RPMI8226 (cell line): ENCODE measurements at places on chromosomes 4 and X.

GRCh38 chr4:81197864-81198524, 17.0 kb downstream of the PRKG2 start:
- peak; percentile 51 for DNase-seq

DNA sequence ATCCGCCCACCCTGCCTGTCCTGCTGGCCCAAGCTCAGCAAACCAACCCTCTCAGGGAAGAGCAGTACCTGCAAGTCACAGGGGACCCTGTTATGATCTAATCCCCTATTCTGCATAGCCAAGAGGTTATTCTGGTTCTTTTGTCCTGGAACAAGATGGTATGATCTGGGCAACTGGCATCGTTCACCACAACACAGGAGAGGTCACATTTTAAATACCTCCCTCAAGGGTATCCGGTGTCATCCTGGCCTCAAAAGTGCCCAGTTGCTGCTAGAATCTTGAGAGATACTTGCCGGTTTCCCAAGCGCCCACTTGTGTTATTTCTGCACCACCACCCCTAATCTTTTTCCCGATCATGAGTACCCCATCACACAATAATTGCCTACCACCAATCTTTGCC, 497.5 kb downstream of the BCOR start:
- DNase-seq: no peak

GRCh38 chrX:49233887-49234555, 881 bp upstream of the CACNA1F start:
- DNase-seq: no peak

DNA sequence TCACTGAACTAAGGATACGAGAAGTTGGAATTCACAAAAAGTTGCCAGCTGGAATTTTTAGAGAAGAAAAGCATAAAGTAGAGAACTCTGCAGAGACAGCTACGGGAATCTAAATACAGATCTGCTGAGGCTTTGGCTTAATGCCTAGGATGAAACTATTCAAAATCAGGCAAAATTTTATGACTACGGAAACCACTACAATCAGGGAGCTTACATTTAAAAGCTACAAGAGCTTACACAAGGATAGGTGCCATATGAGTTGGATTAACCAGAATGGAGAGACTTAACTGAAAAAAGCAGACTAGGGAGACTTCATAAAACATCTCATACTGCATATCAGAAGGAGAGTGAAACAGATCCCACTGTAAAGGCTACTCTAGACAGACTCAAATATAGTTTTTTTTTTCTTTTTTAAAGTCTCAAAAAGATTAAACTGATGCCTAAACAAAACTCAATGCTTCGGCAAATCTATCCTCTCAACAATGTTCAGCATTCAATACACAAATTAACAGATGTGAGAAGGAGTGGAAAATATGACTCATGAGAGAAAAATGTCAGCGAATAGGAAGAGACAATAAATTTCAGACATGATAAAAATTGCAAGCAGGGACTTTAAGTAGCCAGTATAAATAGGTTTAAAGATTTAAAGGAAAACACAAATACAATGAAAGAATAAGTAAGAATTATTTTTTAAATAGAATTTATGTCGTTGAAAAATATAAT, 586.1 kb downstream of the FSTL5 start:
- no peak for DNase-seq

GRCh38 chr4:144411119-144411518, 234.8 kb upstream of the HHIP start:
- no peak for DNase-seq

DNA sequence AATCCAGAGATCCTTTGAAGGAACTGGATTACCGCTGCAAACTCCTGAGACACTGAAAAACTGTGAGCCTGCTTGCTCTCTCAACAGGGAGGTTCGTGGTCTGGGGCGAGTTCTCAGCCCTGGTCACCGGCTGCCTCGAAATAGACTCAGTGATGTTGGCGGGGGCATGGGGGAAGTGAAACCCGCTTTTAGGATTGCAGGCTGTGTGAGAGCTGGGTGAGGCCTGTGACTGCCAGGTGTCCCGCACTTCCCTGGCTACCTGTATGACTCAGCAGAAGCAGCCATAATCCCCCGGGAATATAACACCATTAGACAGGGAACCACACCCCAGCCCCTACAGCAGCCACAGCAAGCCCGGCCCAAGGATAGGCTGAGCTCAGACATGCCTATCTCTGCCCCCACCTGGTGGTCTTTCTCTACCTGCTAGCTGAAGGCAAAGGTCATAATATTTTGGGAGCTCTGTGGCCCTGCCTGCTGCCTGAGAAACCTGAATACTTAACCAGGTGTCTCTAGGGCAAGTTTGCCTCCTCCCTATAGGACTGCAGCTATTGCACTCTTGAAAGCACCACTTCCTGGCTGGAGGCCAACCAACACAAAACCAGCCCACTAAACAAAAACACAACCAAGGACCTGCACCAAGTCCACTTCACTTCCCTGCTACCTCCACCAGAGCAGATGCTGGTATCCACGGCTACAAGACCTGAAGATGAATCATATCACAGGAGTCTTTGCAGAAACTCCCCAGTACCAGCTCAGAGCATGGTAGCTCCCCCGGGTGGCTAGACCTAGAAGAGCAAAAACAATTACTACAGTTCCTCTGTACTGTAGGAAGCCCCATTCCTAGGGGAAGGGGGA, 202.0 kb downstream of the RRAGB start:
- peak; percentile 89 for DNase-seq

- DNase-seq: peak; percentile 2
Observed at GRCh38 chrX:149541521-149542047, 772 bp downstream of the EOLA1 start.

GRCh38 chrX:39576041-39576872, 521.5 kb downstream of the BCOR start:
- DNase-seq: no peak

GRCh38 chr4:105248613-105249012, 101.9 kb downstream of the TET2 start:
- DNase-seq: no peak

GRCh38 chr4:89243733-89244252, 63.8 kb downstream of the GPRIN3 start:
- DNase-seq: no peak

DNA sequence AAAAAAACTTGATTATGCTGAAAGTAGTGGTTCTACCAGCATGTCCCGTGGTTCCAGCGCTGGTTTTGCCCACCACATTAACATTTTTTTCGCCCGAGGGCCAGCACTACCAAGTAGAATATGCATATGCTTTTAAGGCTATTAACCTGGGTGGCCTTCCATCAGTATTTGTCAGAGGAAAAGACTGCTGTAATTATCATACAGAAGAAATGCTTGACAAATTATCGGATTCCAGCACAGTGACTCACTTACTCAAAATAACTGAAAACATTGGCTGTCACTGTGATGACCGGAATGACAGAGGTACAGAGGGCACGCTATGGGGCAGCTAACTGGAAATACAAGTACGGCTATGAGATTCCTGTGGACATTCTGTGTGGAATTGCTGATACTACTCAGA, 34.6 kb downstream of the PRPS2 start:
- no peak for DNase-seq

- DNase-seq: no peak
Observed at GRCh38 chr4:8701126-8702019, 108.8 kb downstream of the CPZ start.

- no peak for DNase-seq
Observed at GRCh38 chr4:12746221-12746620, 737.9 kb downstream of the RAB28 start.

DNA sequence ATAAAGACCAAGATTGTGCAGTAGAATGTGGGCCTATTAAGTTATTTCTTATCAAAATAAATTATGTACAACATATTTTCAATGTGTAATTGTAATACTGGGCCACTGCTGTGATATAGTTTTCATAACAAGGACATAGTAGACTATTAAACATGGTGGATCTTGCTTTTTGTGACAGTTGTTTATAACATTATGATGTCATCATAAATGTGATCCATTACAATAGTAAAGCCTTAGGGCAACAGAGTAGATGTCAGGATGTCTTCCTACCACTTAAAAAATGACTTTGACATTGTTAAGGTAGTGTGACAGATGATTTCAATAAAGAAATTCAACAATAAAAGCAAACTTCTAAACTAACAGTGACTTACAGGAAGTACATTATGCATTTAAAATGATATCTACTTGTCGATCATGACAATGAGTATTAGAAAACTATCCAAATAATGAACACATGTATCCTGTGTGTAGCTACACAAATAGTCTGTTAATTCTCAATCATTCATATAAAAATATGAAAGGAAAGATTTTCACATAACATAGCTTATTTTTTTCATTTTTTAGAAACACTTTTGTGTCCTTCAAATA, 5.3 kb upstream of the AGA start:
- no peak for DNase-seq

DNA sequence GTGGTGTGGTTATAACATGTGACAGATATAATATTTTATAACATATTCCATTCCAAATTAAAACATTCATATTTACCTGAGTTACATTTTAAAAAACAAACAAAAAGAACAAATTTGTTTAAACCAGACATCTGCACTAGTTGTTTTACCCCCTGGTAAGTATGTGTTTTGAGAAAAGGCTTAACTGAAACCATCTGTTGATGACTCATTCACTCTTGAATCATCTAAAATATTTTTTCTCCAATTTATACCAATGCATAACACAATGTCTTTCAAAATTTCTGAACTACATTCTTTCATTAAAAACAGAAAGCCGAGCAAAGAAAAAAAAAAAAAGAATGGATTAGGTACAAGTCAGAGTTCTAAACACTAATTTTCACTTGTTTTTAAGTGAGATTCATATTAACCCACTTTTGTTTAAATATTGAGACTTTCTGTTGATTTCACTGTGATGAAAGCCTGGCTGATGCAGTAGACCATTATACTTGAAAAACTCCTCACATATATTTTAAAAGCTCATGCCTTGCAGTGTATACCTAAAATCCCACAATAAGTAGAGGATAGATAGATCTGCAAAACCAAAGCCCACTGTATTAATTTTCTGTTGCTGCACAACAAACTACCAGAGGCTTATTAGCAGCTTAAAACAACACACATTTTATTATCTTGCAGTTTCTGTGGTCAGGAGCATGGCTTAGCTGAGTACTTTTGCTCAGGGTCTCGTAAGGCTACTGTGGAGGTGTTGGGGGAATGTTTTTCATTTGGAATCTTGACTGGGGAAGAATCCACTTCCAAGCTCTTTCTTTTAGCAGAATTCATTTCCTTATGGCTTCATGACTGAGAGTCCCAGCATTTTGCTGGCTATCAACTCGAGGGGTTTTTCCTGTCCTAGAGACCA, 221.5 kb downstream of the PCDH18 start:
- DNase-seq: no peak

DNA sequence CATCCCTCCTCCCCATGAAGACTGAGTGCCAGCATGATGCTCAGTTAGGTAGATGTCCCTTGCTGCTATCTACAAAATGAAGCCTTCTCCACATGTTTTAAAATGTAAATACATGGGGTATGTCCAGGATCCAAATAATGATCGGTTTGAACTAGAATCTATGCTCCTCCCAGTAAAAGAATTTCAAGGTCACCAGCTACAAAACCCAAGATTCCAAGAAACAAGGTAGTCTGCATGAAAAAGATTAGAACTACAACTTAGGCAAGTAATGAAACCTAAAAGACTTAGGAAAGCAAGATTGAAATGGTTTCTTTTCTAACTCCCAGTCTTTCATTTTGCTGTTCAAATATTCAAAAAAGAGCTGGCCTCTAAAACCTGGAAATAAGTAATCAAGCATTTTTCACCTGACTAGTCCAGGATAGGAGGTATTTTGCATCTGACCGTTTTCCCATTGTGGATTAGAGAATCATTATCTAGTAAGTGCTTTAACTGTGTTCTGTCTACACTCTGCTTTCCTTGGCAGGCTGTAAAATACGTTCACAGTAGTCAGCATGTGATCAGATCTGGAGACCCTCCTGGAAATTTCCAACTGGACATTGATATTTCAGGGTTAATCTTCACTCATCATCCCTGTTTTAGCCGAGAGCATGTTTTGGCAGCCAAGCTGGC, 57.4 kb downstream of the CC2D2A start:
- no peak for DNase-seq

DNA sequence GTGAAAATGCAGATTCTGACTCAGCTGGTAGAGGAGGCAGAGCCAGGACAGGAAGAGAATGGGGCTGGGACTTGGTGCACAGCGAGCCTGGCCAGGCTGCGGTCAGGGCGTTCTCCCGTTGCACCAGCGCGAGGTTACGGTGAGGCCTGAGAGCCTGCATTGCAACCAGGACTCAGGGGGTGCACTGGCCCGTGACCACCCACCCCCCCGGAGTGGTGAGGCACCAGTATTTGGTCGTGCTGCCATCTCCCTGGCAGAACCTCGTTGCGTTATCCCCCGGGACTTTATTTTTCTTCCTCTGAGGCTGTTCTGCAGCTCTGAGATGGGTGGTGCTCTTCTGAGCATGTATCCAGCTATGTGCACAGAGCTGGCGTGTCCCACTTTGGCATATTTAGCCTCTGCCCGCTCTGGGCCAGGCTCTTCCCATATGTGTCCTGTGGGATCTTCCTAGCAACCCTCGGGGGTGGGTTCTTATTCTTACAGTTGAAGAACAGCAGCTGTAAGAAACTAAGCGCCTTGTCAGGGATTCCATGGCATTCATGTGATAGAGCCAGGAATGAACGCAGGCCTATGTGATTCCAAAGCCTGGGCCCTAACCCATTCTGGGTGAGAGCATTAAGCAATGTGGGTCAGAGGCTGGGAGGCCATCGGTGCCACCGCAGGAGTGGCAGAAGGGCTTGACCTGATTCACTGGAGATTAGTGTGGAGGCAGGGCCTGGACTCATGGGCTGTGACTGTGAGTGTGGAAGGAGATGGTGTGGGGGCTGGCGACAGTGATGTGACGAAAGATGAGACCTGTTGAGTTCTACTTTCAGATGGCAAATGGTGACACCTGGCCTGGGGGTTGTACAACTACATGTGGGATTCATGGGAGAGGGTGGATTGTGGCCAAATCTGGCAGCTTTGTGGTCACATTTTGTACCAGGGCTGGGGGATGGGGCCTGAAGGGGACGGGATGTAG, 3.1 kb downstream of the TADA2B start:
- peak; percentile 23 for DNase-seq

- no peak for DNase-seq
Observed at GRCh38 chrX:127302841-127303240, 483.3 kb downstream of the PRR32 start.

DNA sequence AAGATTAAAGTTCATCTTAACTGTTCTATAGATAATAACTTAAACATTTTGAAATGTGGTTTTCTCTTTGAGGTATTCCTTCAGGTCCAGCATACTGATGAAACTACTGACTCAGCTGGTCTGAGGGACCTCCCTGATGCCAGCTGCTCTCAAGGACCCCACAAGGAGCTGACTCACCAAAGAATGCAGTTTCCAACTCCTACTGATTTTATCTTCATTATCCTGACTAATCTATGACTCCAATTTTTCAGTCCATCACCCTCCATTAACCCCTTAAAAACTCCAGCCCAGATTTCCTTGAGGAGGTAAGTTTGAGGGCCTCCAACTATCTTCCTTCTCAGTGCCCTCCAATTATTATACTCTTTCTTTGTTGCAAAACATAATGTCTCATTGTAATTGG, 1.4 kb upstream of the UGT2B4 start:
- DNase-seq: no peak

- peak; percentile 79 for DNase-seq
Observed at GRCh38 chrX:119482481-119483480, 14.5 kb downstream of the SLC25A5 start.

- DNase-seq: no peak
Observed at GRCh38 chr4:30538794-30539193, 181.4 kb upstream of the PCDH7 start.
